Ovary (tissue), 10 donors: ENCODE measurements at places on chromosomes 7 and 10. TPM values are rescaled to one million over a fixed set of nuclear protein-coding genes. Genes with fewer than 3 reads are reported as not detected.
A peak's percentile ranks its signal among the peaks of the same experiment; 100 is the strongest.

DNA sequence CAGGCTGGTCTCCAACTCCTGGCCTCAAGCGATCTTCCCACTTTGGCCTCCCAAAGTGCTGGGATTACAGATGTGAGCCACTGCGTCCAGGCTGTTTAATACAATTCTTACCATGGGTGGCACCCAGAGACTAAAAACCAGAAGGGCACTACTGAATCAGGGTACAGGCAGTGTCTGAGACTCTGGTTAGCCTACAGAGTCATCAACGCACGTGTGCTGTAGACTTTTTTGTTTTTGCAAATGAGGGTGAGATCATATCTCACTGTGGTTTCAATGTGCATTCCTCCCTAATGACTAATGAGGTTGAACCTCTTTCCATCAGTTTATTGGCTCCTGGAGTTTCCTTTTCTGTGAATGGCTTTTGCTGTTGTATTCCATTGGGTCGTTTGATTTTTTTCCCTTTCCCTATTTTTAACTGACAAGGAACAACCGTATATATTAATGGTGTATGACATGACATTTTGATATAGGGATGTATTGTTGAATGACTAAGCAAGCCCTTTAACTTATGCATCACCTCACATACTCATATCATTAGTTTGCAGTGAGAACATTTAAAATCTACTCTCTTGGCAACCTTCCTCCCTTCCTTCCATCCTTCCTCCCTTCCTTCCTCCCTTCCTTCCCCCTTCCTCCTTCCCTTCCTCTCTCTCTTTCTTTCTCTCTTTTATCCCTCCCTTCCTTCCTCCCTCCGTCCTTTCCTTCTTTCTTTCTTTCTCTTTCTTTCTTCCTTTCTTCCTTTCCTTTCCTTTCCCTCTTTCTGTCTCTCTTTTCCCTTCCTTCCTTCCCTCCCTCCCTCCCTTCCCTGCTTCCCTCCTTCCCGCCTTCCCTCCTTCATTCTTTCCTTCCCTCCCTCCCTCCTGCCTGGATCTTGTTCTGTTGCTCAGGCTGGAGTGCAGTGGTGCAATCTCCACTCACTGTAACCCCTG is 9.3 kb upstream of the TMEM270 start:
- no peaks in the 10 kb centered on the region for H3K36me3 ChIP-seq
- H3K27me3 ChIP-seq = no peaks in the 10 kb centered on the region
- no peaks in the 10 kb centered on the region for H3K4me1 ChIP-seq
- no peak overlapping the region for H3K4me3 ChIP-seq
- no peak for DNase-seq

GRCh38 chr7:72098807-72099580 is 313.1 kb downstream of the CALN1 start:
- no peak for DNase-seq
- H3K27me3 ChIP-seq = no peaks in the 10 kb centered on the region
- H3K4me1 ChIP-seq = no peaks in the 10 kb centered on the region

GRCh38 chr10:88986549-88987242 is 3.9 kb upstream of the FAS start:
- H3K27me3 ChIP-seq = no peaks in the 10 kb centered on the region
- peaks cover 6% of the 10 kb centered on the region for H3K4me1 ChIP-seq
- peak; percentile 56 for DNase-seq
- no peak overlapping the region for H3K4me3 ChIP-seq

- no peaks in the 10 kb centered on the region for H3K36me3 ChIP-seq
- no peak overlapping the region for H3K4me3 ChIP-seq
- H3K27me3 ChIP-seq = no peaks in the 10 kb centered on the region
- DNase-seq = no peak
- no peaks in the 10 kb centered on the region for H3K4me1 ChIP-seq
- H3K27ac ChIP-seq = no peak overlapping the region
These were observed 52.8 kb upstream of the CHST3 start for GRCh38 chr10:71911296-71911953.

DNA sequence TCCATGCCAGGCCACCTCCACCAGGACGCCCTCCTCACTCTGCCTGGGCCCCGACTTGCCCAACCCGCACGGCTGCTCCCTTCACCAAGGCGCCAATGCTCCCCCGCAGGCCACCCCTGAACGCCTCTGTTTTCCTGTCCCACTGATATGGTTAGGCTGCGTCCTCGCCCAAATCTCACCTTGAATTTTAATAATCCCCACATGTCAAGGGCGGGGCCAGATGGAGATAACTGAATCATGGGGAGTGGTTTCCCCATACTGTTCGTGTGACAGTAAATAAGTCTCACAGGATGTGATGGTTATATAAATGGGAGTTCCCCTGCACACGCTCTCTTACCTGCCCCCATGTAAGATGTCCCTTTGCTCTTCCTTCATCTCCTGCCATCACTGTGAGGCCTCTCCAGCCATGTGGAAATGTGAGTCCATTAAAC is 29.8 kb downstream of the RSU1 start:
- no peak overlapping the region for H3K27ac ChIP-seq
- H3K4me3 ChIP-seq = no peak overlapping the region
- H3K4me1 ChIP-seq = peaks cover 2% of the 10 kb centered on the region
- H3K27me3 ChIP-seq = no peaks in the 10 kb centered on the region
- no peaks in the 10 kb centered on the region for H3K36me3 ChIP-seq
- DNase-seq = no peak

DNA sequence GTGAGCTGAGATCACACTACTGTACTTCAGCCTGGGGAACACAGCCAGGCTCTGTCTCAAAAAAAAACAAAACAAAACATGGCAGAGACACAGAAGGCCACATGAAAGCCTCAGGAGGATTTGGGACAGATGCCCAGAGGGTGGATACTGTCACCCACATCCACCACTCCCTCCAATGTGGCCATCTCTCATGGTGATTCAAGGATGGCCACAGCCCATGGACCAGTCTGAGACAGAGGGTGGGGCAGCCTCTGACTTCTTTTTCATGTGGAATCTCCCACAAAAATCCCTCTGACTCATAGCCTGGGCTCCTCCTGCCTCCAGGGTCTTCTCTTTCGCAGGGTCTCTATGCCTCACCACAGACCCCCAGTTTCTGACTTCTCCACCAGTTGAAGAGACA is 59.0 kb upstream of the GTF2I start:
- no peaks in the 10 kb centered on the region for H3K36me3 ChIP-seq
- H3K27me3 ChIP-seq = no peaks in the 10 kb centered on the region
- no peak overlapping the region for H3K4me3 ChIP-seq
- no peak for DNase-seq
- no peak overlapping the region for H3K27ac ChIP-seq

Gene ACTA2
- total RNA-seq = 954 TPM
